H54 (cell line): ENCODE measurements at places on chromosomes 5 and 9.

GRCh38 chr9:88161144-88161543 is 22.9 kb upstream of the SPATA31C2 start:
- no peak for DNase-seq

DNA sequence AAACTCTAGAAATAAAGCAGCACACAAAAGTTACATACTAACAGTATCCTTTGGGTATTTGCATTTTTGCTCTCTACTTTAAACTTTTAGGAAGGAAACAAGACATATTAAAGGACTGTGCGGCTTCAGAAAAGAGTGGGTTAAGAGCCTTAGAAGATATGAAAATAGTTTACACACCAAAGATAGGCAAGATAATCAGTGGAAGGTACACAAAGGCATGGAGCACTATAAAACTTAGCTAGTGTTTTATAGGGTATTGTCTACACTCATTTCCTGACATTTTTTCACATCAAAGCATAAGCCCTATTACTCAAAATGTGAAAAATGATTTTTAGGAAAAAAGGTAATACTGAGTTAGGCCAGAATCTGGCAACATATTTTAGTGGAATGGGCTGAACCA is 43.7 kb upstream of the APBA1 start:
- no peak for DNase-seq

- DNase-seq: no peak
Measured at GRCh38 chr9:133098871-133099270, 22.2 kb downstream of the RALGDS start.

DNA sequence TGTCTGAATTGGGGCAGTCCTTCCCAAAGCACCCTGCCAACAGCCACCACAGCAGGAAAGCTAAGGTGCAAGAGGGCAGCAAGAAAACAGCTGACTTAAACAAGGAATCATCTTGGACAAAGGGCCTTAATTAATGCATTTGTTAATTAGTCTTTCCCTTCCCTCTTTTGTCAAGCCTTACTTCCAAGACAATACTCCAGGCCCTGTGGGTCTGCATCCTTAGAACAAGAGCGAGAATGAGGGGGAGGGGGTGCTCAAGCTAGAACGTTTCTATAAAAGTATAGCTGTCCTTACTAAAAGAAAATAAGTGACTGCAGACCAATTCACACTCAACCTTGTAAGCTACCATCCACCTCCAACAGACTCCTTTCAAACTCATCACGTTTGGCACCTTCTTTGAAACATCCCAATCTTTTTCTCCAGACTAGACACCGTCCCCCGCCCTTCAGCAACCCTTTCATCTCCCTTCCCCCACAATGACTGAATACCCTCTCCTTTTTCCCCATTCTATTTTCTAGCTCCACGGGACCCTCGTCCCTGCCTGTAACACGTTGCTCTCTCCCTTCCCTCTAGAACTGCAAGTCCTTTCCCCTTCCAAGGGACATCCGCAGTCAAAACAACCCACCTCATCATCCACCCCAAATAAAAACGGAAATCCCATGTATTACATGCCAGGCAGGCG is 85.7 kb upstream of the RNF38 start:
- no peak for DNase-seq

- no peak for DNase-seq
Measured at GRCh38 chr5:41369799-41370198, 140.6 kb downstream of the PLCXD3 start.

DNA sequence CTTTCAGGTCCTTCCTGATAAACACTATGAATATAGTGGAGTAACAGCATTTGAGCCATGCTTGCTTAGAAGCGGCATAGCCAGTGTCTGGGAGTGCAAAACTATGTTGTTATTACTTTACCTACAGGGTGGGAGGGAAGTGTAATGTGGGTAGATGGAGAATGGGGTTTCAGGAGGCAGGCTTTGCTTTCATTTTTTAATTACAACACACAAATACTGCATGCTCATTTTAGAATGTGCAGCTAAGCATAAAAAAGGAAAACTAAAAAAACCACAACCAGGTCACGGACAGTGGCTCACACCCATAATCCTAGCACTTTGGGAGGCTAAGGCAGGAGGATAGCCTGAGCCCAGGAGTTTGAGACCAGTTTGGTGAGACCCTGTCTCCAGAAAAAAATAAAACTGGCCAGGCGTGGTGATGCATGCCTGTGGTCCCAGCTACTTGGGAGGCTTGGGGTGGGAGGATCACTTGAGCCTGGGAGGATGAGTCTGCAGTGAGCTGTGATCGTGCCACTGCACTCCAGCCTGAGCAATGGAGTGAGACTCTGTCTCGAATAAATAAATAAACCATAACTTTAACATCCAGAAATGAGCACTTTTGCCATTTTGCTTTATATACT is 20.2 kb downstream of the HAVCR1 start:
- DNase-seq: no peak

- DNase-seq: no peak
Measured at GRCh38 chr5:116709082-116709481, 134.5 kb upstream of the SEMA6A start.

DNA sequence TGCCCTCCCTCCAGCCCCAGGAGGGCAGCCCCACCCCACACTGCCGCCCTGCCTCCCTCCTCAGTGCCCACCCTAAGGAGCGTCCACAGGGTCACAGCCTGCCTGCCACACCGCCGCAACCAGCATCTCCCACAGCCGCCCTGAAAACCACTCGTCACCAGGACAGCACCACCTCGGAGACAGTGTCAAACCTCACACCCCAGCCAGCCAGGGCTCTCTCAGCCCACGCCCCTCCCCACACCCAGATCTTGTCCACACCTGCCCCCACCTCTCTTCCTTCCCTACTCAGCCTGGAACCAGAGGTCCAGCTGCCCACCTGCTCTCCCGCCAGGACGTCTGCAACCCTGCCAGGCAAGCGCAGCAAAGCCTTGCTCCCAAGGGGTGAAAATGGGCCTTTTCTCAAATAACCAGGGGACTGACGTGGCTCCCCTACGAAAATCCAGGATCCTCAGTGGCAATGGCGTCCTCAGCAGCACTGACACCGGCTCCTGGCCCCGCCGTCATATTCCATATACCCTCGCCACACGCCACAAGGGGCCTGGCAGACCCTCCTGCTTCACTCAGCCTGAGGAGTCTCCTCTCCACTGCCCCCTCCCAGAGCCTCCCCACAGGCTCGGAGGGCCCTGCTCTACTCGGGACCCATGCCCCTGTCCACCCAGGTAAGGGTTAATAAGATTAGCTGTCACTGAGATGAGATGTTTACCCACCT is 71.0 kb upstream of the ADAMTS2 start:
- no peak for DNase-seq

DNA sequence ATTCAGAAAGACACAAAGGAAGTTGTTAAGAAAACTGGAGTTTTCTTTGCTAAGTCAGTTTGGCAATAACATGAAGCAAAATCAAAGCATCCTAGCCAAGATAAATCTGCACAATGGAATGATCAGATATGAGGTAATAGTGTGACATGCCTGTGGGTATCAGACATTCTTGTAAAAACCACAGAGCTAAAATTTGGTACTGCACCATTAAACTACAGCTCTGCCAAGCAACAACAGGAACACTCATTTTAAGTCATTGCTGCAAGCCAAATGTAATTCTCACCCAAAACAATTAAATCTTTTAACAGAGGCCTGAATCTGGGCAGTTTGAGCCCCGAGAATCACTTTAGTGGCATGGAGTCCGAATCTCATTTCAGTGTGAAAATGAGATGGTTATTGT is 96.6 kb downstream of the VCAN start:
- DNase-seq: peak; percentile 8

DNA sequence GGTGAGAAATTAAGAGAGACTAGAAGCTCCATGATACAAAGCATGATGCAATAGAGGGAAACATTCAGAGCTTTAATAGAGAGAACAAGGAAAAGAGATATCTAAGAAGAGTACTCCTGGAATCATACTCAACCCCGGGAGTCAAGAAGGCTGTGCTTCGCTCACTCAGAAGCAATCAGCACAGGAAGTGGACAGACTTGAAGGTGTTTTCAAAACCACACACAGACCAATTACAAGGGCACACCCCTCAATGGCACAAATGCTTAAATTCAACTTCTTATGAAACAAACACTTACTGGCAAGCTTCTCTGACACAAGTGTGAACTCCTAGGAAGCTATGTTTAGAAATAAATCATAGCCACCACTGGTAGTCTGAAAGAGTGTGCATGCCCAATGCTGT is 462.3 kb downstream of the GABRG2 start:
- no peak for DNase-seq

DNA sequence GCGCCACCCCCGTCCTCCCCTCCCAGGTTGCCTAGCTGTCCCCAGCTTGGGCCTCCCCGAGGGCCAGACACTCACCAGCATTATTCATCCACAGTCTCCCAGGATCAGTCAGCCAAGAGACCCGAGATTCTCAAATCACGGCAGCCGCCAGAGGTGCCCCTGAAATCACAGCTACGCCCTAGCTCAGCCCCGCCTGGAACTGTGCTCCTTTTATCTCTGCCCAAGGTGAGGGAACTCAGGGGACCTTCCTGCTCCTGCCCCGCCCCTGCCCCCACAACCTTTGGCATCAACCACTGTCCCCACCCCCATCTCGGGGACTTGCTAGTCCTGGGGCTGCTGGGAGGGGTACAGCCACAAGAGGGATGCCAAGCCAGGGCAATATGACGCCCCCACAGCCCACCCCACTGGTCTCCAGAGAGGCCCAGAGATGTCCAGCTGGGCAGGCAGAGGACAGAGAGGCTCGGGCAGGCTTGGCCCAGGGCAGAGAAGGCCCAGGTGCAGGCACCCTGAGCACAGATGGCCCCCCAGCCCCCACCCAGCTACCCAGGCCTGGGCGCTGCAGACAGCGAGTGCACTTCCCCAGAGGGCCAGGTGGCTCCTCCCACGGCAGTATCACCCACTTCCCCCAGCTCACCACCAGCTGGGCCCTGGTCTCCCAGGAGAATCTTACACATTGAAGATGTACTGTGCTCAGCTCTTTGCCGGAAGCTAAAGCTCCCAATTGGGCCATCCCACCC is at the start of gene FUT7:
Gene FUT7 (minus strand): TSS at position 185 of the 737 bp plus-strand sequence. CDS start 97 bp downstream, at position 88.
- no peak for DNase-seq

- DNase-seq: peak; percentile 3
Measured at GRCh38 chr5:75510417-75510835, 1.0 kb downstream of the CERT1 start.

- DNase-seq: peak; percentile 39
Measured at GRCh38 chr9:36798350-36799065, 225.8 kb downstream of the MELK start.
